ENCODE measurements at places on chromosomes 12 and 14.
A peak's percentile ranks its signal among the peaks of the same experiment; 100 is the strongest.

DNA sequence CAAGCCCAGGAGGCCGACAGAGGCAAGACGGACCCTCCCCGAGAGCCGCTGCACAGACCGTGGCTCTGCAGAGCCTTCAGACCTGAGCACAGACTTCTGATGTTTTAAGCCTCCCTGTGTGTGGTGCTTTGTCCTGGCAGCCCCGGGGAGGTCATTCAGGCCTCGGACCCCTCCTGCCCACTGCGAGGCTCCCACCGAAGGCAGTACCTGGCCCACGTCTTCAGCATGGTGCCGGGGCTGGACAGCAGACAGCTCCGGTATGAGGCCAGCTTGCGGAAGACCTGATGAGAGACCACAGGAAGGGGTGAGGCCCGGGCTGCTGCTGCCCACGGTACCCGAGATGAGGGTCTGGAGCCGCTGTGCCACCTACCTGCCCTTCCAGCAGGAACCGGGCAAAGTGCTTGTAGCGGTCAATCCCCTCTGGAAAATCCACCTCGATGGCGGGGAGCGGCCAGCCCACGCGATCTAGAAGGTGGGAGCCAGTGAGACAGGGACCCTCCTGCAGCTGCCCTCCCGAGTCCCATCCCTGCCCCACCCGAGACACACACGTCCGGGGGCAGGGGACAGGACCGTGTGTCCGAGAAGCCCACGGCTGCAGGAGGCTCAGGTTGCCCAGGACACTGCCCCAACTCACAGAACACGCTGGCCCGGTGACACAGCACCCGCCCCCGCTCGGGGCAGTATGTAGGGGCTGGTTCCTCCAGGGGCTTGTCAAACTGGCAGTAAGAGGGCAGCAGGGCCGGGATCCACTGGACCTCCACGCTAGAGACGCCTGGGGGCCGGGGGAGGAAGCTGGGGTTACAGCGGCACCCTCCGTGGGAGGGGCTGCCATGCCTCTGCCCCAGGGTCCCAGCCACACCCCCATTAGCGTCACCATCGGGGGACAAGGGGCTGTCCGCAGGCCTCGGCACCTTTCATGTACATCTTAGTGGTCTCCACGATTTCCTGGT lies 35.6 kb upstream of the UBC start:
- no peak for DNase-seq

- no peak for DNase-seq
These were observed 79.5 kb downstream of the OTOGL start for GRCh38 chr12:80178846-80179245.

- no peak for DNase-seq
These were observed 130.7 kb downstream of the ETNK1 start for GRCh38 chr12:22755629-22756028.

- DNase-seq, result no peak
These were observed 297.1 kb downstream of the KSR2 start for GRCh38 chr12:117671734-117672133.

DNA sequence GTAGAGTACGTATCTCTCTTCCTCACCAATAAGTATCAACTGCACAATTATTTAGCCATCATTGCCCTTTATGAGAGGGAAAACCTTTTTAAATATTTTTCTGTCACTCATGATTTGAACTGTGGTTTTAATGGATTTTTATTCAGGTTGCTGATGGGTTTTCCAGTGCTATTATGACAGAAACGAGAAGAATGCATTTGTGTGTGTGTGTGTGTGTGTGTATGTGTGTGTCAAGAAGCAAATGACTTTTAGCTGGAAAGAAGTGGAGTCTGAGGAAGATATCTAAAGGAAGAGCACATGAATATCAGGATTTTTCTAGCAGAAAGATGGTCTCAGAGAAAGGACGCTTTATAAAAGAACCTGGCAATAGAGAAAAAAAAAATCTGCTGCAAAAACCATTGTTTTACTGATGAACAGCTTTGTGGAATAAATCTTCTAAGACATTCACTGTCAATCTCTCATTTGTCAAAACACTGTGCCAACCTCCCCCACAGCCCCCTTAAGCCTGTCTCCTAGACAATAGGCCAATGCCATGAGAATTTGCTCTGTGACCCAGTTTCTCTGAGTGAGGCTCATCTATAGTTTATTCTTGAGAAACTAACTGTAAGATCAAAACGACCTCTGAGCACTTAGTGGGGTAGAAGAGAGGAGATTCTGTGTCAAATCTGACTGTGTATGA lies 417.7 kb downstream of the FLRT2 start:
- DNase-seq, result no peak

DNA sequence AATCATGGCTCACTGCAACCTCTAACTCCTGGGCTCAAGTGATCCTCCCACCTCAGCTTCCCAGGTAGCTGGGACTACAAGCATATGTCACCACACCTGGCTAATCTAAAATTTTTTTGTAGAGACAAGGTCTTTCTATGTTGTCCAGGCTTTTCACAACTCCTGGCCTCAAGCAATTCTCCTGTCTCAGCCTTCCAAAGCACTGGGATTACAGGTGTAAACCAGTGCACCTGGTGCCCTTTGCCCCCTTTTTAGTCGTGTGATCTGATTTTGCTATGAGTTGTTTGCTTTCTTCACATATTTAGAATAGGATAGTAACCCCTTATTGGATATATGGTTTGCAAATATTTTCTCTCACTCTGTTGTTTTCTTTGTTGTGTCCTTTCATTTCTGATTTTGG lies 1.7 kb upstream of the RAD52 start:
- no peak for DNase-seq

DNA sequence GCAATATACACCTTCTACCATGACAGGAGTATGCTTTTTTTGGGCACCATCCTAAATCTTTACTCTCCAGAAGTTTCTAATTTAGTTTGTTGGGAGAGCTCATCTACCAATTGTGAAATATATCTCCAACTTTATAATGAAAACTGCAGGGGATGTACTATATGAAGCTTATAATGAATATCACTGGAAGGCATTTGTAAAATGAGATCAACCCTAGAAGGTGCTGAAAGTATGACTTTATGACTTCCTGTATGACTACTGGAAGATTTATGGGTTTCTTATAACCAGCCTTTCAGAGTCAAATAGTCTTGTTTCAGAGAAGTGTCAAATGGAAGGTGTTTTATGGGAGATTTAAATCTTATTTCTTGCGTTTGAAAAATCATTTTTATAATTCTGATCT lies 122.9 kb downstream of the MYRFL start:
- no peak for DNase-seq

DNA sequence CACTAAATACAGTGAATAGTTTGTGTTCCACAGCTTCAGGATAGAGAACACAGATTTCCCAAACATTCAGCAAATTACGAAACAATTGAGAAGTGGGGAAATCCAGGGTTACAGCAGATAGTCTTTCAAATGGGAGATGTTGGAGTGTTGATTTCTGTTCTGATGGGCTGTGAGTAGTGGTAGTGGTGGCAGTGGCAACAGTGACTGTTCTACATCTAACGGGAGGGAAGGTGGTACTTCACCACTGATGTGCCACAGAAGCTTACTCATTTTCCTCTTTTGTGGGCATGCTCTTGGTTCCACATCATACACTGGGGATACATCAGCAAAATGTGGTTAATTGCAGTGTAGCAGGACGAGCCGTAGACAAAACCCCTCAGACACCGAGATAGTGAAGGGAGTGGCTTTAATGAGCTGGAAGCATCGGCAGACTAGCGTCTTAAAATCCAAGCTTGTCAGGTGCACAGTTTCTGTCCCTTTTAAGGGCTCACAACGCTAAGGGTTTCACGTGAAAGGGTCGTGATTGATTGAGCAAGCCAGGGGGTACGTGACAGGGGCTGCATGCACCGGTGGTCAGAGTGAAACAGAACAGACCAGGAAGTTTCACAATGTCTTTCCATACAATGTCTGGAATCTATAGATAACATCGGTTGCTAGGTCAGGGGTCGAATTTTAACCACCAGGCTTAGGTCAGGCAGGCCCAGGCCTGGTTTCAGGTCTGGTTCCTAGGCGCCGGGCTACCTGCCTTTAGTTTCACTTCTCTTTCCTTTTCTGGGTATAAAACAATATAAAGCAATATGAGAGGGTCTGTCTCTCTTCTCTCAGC lies 330.6 kb upstream of the FBXO33 start:
- no peak for DNase-seq

DNA sequence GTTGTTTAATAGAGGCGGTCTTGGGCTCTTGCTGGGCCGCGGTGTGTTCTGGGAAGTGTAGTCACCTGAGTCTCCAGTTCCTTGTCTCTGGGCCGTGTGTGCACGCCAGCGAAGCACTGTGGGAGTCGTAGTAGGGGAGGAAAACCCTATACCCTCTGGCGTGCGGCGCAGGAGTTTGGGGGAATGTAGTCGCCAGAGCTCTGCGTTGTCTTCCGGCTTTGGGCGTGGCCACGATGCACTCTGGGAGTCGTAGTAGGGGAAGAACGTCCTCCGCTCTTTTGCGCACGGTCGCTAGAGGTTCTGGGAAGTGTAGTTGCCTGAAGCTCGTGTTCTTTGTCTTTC lies 726 bp upstream of the ZNF140 start:
- DNase-seq, result peak; percentile 86

- no peak for DNase-seq
These were observed 25.4 kb downstream of the PLXNC1 start for GRCh38 chr12:94173660-94174265.

DNA sequence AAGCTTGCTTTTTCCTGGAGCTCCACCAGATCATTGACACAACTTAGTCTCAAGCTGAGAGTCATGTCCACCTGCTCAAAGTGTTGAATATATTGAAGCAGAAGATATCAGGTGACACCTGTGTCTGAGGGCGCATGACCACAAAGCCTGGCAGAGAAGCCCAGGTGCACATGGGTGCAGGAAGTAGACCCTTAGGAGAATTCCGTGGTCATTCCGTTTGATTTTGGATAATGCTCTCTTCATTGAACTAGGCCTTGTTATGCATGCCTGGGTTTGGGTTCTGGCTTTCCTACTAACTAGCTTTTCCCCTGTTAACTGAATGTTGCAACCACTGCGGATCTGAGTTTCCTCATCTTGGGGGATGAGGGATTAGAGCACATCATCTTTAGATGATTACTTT lies 7.1 kb downstream of the ARHGDIB start:
- no peak for DNase-seq

DNA sequence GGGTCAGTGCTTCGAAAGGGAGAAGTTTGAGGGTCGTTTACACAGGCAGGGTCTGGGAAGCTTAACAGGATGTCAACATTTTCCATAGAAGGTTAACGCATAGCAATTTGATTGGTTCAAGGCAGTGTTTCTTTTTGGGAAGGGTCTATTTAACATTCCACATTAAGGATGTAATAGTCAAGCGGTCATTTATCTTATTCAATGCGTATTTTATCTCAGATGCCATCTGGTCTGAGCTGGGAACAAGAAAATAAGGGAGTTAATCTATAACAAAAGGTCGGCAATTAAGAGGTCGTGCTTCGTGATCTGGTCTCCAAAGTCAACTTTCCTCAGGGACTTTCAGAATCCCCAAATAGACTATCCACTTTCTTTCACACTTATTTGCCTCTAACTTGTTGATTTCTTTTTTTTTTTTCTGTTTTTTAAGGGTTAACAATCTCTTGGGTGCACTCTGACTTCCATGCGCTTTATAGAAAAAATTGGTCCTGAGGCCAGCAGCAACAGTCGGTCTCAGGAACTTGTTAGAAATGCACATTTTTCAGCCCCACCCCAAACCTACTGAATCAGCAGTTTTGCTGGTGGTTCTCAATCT lies 550 bp upstream of the RESF1 start:
- DNase-seq, result no peak

- no peak for DNase-seq
These were observed 38.5 kb downstream of the DUSP16 start for GRCh38 chr12:12524128-12524527.

GRCh38 chr14:61638595-61639387 lies 56.5 kb upstream of the HIF1A start:
- no peak for DNase-seq

GRCh38 chr12:57612711-57613426 lies 1.6 kb downstream of the ARHGEF25 start:
- no peak for DNase-seq

- no peak for DNase-seq
These were observed 115.7 kb downstream of the LGMN start for GRCh38 chr14:92632546-92633273.

GRCh38 chr14:36655571-36655962 lies 6.1 kb upstream of the PAX9 start:
- DNase-seq, result no peak

GRCh38 chr12:93889516-93890212 lies 212.5 kb downstream of the CRADD start:
- no peak for DNase-seq

DNA sequence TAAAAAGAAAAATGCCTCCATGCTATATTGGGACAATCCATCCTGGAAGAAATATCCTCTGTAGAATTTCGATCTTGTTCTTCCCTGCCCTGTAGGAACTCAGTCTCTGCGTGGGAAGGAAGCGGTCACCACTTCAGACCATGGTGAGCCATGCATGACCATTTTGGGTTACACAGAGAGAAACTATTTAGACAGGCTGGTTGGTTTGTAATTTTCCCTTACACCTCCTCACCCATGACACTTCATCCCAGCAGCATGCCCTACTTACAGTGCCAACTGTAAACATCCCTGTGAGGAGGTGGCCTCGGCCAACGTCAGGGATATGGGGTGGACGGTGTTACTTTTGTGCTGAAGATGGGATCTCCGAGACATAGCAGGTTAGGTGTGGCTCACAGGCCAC lies 121.4 kb downstream of the SMOC1 start:
- no peak for DNase-seq

- DNase-seq, result no peak
These were observed 109.4 kb upstream of the NOVA1 start for GRCh38 chr14:26707234-26707633.
